GOT3 (cell line): ENCODE measurements at places on chromosomes 13 and 19.

DNA sequence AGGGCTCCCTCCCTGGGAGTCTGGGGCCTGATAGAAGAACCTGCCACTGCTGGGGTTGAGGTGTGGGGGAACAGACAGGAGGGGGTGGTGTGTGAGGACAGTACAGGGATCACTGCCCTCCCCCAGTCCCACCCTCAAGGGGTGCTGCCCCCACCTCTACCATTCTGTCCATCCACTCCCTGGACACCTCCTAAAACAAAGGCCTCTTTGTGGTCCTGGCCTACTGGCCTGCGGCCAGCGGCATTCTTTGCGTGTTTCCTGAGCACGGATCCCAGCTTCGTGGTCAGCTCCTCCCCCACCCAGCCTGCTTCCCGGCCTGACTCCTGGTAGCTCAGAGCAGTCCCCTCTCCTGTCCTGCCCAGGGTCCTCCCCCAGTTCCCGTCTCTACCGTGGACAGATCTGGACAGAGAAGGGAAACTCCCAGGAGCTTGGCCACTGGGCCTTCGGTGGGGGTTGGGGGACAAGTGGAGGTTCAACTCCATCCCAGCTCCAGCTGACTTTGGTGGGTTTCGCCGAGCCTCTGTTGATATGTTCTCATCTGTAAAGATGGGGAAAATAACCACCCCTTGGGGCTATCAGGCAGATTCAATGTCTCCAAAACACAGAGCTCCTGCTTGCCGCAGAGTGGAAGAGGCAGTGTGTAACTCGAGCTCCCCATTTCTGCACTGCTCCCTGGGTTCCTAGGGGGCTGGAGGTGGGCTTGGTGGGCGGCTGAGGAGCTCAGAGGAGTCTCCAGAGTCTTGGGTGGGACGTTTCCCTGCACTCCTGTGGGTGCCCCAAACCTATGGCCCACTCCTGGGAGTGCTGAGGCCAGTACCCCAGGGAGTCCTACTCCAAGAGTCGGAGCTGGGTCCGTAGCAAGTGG, 48.7 kb downstream of the LYL1 start:
- DNase-seq, result no peak

GRCh38 chr19:5913739-5914357, at the start of gene CAPS:
CAPS (plus strand) TSS chr19:5914254; CDS start chr19:5914407, 153 bp downstream.
- no peak for DNase-seq

DNA sequence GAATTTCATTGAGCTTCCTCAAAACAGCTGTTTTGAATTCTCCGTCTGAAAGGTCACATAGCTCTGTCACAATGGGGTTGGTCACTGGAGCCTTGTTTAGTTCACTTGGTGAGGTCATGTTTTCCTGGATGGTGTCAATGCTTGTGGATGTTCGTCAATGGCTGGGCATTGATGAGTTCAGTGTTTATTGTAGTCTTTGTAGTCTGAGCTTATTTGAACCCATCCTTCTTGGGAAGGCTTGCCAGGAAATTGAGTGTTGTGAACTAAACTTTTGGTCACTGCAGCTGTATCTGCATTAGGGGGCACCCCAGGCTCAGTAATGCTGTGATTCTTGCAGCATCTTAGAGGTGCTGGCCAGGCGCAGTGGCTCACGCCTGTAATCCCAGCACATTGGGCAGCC, 22.0 kb downstream of the BLOC1S3 start:
- DNase-seq, result no peak

GRCh38 chr19:17855280-17856152, 4.2 kb upstream of the RPL18A start:
- DNase-seq, result peak; percentile 53

DNA sequence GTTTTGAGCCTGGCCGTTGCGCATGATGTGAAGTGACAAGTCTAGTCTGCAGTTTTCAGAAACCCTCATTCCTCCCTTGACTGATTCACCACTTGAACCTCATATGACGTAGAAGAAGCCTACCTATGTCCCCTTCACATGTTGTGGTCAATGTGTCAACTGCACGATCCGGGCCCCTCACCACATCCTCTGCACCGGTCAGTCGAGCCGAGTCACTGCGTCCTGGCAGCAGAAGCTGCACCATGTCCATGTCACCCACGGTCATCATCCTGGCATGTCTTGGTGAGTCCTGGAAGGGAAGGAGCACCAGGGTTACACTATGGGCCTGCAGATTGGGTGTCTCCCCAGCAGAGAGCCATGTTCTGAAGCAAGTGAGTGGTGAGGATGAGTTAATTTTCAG, at the start of gene KIR2DL4:
Gene KIR2DL4 (plus strand): TSS at position 201 of the 400 bp plus-strand sequence. CDS start 42 bp downstream, at position 243.
- no peak for DNase-seq

DNA sequence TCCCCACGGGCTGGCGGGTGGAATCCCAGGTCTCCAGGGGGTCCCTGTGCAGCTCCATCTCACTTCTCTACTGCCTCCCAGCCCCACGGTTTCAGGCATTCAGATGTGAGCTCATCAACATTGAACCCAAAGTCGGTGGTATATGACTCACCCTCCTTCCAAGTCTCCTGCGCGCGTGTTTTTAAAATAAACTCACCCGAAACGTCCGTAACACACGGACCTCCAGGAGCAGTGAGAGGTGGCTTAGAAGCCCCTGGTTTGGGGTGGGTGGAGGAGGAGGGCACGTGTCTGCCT, 14.0 kb upstream of the CRTC1 start:
- no peak for DNase-seq

DNA sequence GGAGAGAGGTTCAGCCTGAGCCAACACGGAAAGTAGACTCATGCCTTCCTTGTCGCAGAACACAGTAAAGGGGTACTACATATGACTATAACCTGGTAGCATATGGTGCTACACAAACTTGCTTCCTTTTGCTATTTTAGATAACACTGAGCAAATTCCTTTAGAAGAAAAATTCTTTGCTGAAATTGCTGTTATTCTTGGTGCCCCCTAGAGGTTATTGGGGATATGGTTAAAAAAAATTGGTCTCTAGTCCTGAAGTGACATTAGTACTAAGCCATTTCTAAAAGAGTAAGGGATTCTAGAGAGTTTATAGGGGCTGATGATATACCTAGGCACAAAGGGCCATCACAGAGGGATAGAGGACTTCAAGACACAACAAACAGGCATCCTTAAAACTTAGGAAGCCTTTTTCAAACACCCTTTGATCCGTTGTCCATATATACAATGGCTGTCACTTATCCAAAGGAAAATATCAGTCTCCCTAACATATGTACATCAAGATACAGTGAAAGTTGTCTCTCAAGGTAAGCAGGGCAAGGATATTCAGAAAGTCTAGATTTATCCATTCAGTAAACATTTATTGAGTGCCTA, 13.9 kb upstream of the HS6ST3 start:
- DNase-seq, result no peak

- no peak for DNase-seq
These were observed 376.4 kb downstream of the MTUS2 start for GRCh38 chr13:29196409-29197074.

- no peak for DNase-seq
These were observed 1782.4 kb upstream of the PCDH20 start for GRCh38 chr13:63198071-63198470.
